ENCODE measurements at places on chromosomes 1 and 21.

DNA sequence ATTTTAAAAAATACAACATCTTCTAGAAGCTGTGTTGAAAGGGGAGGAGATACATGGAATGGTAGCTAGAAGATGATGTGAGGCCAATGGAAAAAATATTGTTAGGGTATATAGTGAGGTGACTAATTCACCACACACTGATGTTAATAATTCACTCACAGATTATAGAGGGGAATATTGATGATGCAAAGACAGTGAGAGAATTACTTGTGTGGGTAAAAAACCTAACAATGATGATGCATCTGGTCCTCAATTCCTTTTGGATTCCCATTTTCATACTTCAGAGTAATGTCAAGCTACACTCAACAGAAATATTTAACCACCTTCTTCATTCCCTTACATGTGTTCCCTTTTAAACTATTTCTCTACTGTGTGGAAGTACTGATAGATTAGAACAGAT lies 169.5 kb upstream of the DPYD start:
- DNase-seq = no peak

GRCh38 chr1:201507360-201507675 lies 395 bp upstream of the CSRP1 start:
- no peak for DNase-seq

GRCh38 chr1:236982380-236982779 lies 21.9 kb downstream of the MT1HL1 start:
- DNase-seq = no peak

GRCh38 chr1:207335695-207336363 lies 14.4 kb downstream of the CD55 start:
- no peak for DNase-seq

- DNase-seq = no peak
These were observed 594 bp downstream of the GLMN start for GRCh38 chr1:92298213-92298572.

DNA sequence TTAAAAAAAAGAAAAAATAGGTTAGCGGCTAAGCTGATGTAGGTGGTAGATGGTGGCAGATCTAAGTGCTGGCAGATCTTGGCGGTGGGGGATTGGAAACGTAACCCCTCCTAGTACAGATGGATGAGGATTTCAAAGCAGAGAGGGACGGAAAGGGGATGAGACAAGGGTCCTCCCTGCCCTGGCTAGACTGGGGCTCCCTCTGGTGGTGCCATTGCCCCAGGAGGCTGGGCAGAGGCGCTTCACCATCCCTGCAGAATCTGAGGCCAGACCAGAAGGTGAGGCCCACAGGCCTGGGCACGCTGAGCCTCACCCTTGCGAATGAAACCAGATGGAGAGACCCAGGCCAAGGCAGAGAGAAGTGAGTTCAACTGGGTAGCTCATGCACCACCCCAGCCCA lies 7.0 kb upstream of the PLEKHA6 start:
- no peak for DNase-seq

GRCh38 chr1:203380420-203381150 lies 29.7 kb upstream of the FMOD start:
- no peak for DNase-seq

- no peak for DNase-seq
These were observed 5.3 kb downstream of the LUZP1 start for GRCh38 chr1:23163395-23163794.

GRCh38 chr1:30250984-30251850 lies 472.2 kb downstream of the MATN1 start:
- no peak for DNase-seq

DNA sequence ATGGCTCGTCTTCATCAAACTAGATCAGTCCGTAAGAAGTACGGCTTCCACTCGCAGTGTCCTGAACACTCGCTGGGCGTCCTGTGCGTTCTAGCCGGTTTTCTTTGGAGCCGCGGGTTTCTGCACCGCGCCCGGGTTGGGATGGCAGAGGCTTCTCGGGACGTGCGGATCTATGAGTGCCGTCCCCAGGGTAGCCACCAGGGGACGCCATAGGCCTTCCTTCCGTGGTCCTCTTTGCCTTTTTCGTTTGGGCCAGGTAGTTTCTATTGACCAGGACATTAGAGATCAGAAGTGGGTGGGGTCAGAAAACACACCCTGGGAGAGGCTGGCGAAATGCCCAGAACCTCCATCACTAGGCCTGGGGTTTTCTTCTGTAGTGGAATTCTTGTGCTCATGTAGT lies 273.8 kb downstream of the FAM72C start:
- no peak for DNase-seq

- no peak for DNase-seq
These were observed 40.3 kb downstream of the URB1 start for GRCh38 chr21:32352526-32352925.
